SK-N-MC (cell line): ENCODE measurements at places on chromosomes 2 and 18.

DNA sequence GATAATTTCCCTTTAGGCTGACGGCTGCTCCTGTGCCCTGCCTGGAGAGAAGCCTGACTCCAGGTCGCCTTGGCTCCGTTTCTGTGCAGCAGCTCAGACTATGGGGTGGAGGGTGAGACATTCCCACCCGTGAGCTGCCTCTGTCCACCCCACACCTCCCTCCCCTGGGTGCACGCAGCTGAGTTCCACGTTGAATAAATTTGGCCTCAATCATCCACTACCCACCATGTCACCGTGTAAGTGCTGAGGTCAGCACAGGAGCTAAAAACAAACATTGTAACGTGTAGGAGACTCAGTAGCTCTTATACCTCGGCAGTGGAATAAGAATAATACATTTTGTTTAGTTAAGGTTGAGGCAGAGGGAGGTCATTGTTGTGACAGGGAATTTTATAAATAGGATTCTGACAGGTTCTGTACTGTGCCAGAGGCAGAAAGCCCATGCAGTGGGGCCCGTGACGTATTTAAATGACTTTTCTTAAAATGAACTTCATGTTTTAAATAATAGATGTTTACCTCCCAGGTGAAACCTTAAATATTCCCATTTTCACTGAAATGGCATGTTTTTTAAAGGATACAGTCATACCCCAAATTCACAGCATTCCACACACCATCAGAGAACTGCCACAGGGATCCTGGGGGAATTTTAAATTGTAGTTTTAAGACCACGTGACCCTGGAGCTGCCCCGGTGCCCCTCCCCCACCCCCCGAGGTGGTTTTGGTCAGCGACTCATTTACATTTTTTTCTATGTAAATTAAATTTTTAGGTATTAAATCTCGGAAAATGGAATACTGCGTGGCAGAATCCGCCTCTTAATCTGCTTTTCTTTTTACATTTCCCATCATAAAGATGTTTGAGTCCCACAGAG lies 50.2 kb downstream of the NFATC1 start:
- no peak for DNase-seq

DNA sequence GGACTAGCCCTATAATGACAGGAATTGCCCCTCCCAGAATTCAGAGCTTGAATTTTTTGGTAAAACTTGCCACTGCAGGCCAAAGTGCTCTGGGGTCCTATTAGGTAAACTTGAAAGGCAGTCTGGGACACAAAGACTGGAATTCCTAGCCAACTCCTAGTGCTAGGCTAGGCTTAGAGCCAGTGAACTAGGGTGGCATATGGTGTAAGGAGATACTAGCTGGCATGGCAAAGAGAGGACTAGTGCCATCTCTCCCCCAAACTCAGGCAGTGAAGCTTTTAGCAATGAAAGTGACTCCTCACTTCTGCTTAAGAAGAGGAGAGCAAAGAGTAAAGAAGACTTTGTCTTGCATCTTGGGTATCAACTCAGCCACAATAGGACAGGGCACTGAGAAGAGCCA lies 410.5 kb upstream of the CNTNAP5 start:
- no peak for DNase-seq

DNA sequence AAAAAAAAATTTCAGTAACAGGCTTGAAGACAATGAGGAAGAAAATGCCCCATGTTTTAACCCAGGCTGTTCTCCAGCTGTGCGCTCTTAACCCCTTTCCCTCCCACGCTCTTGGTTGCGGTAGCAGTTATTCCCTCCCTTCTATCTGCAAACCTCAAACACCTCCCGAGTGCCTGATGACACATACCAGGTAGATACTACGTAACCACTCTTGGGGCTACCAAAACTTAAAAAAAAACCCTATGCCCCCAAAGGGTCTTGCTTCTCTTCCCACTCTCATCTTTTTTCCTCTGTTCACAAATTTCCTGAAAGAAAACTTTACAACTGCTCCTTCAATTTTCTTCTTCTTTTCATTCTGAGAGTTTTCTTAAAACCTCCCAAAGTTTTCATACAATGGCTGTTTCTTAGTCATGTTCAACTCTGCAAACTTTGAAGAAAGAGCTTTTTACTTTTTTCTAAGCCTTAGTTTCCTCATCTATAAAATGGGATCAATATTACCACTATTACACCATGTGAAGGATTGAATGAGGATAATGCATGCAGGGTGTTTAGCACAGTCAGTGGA lies 4.9 kb upstream of the DRC1 start:
- DNase-seq, result no peak

DNA sequence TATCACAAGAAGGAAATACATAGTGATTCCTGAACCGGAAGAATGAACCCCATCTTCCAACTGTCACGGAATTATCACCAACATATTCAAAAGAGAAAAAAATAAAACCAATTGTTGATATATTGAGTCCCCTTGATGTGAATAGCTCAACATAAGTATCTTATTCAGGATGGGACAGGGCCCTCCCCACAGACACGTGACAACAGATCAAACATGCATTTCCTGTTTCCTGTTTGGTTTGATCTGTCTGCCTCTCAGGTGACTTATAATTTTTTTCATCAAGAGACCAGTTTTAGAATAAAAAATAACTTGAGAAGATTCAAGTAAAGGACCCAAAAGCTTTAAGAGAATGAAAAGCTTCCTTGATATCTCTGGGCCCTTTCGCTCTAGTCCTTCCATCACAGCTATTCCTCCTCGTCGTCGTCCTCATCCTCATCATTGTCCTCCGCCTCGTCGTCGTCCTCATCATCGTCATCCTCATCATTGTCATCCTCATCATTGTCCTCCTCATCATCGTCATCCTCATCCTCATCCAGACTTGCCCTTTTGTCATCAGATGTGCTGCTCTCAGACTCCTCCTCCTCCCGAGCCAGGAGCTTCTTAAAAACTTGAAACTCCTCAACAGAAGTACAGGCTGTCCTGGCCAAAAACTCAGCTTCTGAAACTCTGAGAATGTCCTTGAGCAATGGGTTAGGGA lies 6.3 kb downstream of the MTERF4 start:
- no peak for DNase-seq

- no peak for DNase-seq
These were observed at the start of gene MCFD2 for GRCh38 chr2:46915281-46915810. MCFD2 (minus strand) TSS chr2:46915806; CDS start chr2:46909171, 6,635 bp downstream.

DNA sequence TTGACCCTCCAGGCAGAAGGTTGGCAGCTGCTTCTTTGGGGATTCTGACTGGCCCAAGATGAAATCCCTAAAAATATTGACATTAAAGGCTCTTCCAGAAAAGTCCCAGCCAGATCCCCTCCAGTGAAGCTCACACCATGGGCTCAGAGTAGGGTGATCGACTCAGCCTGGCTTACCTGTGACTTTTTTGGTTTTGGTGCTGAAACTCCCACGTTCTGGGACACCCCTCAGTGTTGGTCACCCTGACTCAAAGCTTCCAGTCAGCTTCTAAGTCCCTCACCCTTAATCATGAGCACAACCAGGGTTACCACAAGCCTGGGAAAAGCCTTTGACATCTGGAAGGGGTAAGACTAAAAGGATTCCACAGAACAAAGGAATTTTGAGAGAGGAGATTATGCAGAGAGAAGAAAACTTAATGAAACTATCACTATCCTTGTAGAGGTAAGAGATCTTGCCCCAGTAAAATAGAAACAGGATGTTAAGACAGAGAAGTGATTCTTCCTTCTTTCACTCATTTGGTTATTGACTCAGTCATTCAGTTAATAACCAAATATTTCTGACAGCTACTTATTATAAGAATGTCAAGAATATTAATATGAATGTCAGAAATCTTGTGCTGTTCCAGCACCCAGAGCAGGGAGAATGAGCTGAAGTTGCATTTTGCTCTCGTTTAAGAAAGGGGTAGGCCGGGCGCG lies 66.8 kb upstream of the SEC11C start:
- DNase-seq, result no peak

DNA sequence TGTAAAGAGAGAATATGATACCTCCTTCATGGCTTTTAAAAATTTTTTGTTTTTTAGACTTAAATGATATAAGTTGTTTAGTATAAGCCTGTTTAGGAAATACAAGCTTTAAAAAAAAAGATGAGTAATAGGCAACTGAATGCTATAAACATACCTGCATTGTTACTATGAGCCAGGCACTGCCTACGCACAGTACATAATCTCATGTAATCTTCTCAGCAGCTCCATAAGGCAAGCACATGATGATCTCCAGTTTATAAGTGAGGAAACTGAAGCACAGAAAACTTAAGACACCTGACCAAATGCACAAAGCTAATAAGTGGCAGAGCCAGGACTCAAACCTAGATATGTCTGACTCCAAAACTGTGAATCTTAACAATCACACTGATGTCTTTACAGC lies 156.3 kb upstream of the SLC1A4 start:
- DNase-seq, result no peak

- DNase-seq, result no peak
These were observed 28.9 kb upstream of the IER3IP1 start for GRCh38 chr18:47204908-47205522.

DNA sequence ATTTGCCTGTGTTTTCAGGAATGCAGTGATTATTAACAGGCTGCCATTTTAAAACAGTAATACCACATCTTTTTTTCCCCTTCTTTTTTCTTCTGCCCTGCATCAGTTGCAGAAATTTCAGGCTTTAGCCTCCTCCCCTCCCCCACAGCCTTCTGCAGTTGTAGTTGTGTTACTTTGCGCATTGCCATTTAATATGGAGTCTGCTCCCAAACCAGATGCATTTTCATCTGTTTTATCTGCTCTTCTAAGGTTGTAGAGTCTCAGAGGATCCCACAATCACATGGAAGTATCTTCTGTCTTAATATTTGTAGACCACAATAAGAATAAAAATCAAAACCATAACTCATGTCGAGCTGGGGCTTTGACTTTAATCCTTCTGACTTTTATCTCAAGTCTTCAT lies 3.8 kb downstream of the ASXL3 start:
- no peak for DNase-seq

DNA sequence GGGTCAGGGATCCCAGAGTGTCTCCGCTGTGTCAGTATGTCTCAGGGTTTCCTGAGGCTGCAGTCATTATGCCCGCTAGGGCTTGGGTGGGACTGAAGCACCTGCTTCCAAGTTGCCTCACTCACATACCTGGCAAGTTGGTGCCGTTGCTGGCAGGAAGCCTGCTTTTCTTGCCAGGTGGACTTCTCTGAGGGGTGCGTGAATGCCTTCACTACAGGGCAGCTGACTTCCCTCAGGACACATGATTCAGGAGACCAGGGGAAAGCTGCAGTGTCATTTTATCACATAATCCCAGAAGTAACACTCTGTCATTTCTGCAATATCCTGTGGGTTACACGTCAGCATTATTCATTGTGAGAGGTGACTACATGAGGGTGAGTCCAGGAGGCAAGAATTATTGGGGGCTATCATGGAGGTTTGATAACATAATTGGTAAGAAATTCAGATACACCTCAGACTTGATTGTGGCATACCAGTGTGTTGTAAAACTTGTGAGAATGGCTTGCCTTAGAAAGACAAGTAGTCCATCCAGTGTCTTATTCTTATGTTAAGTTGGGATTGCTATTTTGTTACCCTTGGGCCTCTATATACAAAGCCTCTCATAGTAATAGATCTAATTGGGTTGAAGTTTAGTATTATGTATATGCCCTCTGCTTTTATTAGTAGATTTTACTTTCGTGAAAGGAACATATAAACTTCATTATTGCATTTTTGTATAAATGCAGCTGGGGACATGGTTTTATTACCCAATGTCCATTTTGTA lies 44.1 kb downstream of the NEDD4L start:
- no peak for DNase-seq

DNA sequence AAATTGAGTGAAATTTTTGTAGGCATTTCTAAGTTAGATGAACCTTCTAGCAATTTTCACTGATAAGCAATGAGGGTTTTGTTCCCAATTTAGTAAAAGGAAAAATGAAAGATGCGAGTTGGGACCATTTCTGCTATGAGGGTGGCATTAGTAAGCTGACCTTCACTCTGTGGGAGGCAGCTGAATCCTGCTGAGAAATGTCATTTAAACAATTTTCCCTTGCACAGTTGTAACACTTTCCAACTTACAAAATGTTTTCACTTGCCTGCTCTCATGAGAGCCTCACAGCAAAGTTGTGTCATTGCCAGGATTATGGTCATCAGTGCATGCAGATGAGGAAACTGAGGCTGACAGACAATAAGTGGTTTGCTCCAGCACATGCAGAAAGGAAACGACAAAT lies 527.7 kb downstream of the TNS1 start:
- DNase-seq, result no peak

DNA sequence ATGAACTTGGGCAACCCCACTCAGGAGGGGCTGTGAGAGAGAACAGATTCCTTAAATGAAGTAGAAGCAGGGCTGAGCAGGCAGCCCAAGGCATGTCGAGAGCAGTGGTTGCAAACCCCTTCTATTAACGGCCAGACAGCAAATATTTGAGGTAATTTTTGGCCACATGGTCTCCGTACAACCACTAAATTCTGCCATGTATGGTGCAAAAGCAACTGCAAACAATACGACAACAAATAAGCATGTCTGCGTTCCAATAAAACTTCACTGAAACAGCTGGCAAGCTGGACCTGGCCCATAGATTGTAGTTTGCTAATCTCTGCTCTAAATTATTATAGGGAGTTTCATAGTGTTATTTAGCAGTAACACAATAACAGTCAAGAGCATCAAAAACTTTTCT lies 217.0 kb upstream of the ZNF521 start:
- DNase-seq, result no peak

DNA sequence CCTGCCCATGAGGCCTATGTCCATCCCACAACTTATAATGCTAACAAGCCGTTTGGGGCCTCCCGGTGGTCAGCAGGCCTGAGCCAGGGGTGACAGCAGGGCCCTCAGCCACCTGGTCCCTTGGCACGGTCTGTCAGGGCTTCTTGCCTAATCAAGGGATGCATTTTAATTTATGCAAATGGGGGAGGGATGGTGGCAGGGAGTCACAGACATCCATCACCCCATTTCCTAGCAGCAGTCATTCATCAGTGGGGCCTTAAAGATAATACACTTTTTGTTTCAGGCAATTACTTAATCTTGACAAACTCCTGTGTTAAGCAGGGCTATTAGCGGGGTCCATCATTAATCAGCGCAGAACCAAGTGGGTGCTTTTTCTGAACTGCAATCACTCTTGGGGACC lies 174.5 kb downstream of the GLI2 start:
- DNase-seq, result no peak

- no peak for DNase-seq
These were observed 25.0 kb upstream of the FAHD2A start for GRCh38 chr2:95377216-95378123.

GRCh38 chr2:222180619-222181018 lies 118.2 kb downstream of the PAX3 start:
- no peak for DNase-seq

DNA sequence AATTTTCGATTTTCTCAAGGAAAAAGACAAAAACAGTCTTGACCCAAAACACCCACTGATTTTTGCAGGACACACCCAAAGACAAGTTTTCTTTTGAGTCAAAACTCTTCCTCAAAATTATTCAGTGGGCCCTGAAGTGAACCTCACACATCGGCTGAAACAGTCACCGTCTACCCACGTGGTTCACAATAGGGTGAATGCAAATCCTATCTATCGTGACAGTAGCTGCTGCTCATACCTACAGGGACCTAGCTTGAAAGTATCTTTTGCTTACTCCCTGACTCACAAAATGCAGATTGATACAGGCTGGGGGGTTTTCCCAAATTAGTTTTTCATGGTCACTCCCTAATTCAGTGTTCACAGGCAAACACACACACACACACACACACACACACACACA lies 10.7 kb upstream of the CD226 start:
- DNase-seq, result no peak
